ENCODE measurements at places on chromosomes 3 and 15. TPM values are rescaled to one million over a fixed set of nuclear protein-coding genes. Genes with fewer than 3 reads are reported as not detected.

- DNase-seq, result no peak
Observed at GRCh38 chr15:72368899-72369298, 6.9 kb downstream of the HEXA start.

DNA sequence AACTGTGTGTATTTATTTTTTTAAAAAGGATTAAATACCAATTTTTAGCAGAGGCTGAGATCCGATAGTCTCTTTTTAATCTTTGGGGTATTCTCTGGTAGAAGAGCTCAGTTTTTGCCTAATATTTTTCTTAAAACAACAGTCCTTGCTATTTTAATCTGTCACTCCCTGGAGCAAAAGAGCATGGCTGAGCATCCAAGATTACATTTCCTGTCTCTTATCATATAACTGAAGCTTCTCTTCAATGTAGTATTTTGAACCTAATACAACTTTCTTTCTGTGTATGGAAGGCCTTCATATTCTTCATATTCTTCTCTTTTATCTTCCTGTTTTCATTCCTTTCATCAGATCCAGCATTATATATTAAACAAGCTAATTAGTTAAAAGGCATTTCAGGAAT lies 293.7 kb downstream of the NSUN3 start:
- DNase-seq, result no peak

DNA sequence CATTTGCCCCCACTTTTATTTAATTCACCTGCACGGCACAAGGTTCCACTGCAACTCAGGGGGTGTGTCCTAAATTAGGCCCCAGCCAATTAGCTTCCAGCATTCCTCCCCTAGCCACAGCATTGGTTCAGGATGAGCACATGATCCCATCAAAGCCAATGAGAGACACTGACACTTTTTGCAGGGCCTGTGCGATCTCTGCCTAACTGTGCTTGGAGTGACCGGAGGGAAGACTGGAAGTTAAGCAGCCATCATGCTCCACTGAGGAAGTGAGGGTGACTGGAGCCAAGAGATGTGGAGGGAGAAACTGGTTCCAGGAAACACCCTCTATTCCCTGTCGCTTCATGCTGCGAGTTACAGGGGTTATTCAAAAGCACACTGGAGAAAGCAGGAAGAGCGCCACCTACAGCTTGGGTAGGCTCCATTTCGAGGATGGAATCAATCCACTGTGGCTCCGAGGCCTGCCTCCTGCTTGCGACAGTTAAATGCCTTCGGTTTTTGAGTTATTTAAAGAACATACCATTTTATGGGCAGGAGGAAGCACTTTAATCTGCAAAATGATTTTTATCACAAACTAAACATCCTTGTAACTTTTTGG lies 122.2 kb upstream of the WNT5A start:
- DNase-seq, result no peak

GRCh38 chr3:16886303-16886683 lies 1.5 kb downstream of the PLCL2 start:
- DNase-seq, result no peak

DNA sequence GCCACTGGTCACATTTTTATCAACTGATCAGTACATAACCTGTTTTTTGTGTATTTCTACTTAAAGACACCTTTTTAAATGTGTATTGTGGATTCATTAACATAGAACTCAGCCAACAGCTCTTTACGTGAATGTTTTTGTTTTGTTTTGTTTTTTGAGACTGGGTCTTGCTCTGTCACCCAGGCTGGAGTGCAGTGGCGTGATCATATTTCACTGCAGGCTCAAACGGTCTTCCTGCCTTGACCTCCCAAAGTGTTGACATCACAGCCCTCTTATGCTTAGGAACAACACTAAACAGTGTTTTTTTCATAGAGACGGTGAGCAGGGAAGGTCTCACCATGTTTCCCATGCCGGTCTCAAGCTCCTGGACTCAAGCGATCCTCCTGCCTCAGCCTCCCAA lies 9.9 kb downstream of the PSMA4 start:
- no peak for DNase-seq

DNA sequence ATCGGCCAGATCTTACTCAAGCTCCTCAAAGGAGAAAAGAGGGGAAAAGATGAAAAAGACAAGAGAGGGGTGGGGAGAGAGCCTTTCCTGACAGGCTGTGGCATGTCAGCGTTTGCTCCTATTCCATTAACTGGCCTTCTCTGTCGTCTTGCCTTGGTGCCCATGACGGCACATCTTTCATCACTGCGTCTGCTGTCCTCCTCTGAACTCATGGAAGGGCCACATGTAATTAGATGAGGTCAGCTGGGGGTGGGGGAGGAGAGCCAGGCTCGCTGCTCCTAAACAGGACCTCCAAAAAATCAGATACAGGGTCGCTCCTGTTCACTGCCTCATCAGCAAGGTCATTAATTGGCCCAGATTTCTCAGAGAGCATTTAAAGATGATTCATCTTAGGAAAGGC lies 49.7 kb downstream of the LRTM1 start:
- DNase-seq, result no peak

GRCh38 chr15:70517194-70517590 lies 246.2 kb downstream of the UACA start:
- no peak for DNase-seq

DNA sequence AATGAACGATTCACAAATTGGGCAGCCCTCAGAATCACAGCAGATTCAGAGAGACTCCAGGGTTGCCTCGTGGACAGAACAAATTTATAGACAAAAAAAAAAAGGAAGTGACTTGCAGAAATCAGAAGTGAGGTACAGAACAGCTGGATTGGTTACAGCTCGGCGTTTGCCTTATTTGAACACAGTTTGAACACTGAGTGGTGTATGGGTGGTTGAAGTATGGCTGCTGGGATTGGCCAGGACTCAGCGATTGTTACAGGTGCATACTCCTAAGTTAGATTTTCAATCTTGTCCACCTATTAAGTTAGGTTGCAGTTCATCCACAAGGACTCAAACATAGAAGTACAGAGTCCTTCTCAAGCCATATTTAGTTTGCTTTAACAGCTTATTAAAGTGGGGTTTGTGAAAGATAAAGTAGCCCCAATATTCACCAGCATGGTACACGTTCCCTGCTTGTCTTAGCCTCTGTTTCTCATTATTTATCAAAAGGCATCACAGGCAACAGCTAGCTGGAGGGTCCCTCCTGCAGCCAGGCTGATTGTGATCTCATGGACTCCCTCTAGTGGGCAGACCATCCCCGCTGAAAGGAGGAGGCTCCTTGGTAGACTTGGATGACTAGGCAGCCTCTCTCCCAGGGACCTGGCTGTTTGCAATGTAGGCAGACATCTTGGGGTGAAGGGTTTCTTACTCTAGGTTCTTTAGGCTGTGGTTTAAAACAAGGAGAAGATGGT lies 17.6 kb upstream of the ALDH1L1 start:
- DNase-seq, result no peak

RTP1 gene
- not detected for total RNA-seq

YEATS2 gene
- 66.0 TPM for total RNA-seq

All from mesothelial cell of epicardium (in vitro differentiated cells).